ENCODE measurements at places on chromosomes 6 and 20.
A peak's percentile ranks its signal among the peaks of the same experiment; 100 is the strongest.

DNA sequence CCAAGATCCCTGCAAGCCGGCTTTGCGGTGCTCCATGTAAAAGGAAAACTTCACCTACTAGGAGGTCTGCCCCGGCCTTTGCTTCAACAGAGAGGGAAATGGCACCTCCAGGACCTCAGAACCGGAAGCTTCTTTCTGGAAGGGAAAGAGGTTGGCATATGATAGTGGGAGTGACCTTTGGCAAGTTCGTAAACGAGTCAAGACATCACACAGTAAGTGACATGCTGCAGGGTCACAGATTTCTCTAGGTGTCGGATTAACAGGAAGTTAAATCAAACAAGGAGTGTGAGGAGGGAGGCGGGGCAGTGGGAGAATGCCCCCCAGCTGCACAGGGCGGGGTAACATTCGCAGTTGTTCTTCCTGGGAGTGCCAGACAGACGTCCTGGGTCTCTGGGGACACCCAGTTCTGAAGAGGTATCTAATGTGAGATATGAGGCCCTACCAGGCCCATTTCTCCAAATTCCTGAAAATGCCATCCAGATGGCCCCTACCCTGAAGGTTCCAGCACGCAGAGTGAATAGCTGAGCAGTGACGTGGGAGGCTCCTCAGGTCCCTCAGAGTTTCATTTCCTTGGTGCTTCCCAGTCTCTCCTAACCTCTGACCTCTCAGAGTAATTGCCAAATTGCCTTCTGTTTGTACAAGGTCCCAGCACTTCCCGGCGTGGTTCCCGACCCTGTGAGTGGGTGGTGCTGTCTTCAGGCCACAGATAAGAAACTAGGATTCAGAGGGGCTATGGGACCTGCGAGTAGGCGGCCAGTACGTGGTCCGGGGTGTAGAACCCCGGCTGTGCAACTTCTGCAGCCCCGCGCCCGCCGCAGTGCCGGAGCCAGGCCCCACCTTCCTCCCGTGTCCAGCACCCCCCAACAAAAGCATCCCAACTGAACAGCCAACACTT lies 1.9 kb downstream of the RRBP1 start:
- no peak for DNase-seq

DNA sequence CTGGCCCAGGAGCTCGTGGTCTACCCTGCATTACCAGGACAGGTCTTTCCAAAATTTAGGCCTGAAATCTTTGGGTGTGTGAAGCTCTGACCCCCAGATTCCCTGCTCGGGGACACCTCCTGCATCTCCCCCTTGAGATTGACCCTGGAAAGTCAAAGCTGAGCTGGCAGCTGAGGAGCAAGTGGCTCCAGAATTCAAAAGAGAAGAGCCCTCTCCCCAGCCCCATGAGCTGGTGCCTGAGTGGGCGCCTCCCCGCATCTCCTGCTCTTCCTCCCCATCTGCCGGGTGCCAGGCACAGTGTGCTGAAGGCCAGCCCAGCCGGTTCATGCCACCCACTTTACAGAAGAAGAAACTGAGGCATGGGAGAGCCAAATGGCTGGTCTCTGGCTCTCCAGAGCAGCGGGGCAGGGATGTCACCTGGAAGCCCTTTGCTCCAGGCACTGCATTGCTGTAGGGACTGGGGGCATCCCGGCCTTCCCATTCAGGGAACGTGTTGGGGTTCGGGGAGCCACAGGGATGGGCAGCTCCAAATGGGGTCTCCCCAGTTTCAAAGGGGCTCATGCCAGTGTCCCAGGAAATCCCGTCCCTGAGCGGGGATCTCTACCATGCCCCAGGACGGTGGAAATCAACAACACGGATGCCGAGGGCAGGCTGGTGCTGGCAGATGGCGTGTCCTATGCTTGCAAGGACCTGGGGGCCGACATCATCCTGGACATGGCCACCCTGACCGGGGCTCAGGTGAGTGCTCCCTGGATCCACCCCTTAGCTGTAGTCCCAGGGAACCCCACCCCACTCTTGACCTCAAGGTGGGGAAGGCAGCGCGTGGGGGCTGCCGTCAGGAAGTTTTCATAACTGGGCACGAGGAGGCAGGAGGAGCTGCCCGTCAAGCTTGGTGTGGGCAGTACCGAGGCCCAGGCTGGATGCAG lies 20.5 kb downstream of the NPEPL1 start:
- DNase-seq, result no peak

GRCh38 chr20:1892119-1892385 lies 3.2 kb upstream of the SIRPA start:
- no peak for DNase-seq

GRCh38 chr6:34474754-34475153 lies 8.9 kb downstream of the PACSIN1 start:
- DNase-seq, result no peak

DNA sequence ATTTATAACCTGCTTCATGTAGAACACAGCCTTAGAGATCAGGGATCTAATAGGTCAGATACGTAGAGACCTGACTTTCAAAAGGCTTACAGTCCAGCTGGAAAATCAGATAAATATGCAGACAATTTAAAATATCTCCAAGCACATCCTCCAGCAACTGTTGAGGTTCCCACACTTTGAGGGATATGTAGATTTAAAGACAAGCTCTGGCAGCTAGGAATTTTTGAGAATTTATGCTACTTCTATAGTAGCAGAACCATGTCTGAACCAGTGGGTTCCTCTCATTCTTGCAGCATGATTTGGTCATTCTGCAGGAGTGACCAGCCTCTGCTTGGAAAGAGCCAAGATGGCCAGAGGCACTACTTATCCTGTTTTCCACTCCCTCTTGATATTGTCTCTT lies 60.5 kb downstream of the CYB5R4 start:
- DNase-seq, result peak; percentile 64
